Smooth muscle cell of the pulmonary artery (primary cell): ENCODE measurements at places on chromosomes 11 and 22. TPM values are rescaled to one million over a fixed set of nuclear protein-coding genes. Genes with fewer than 3 reads are reported as not detected.

Gene OR10D3
- total RNA-seq = not detected in 2 replicates

Gene OR52M1
- total RNA-seq = not detected in 2 replicates

Gene GAL3ST3
- 0.13 and 0.59 TPM in 2 replicates for total RNA-seq

Gene HEPN1
- total RNA-seq = not detected in 2 replicates

Gene SCARF2
- total RNA-seq = 41.4 and 64.6 TPM in 2 replicates

Gene ARHGAP8
- total RNA-seq = 0.03 TPM in 1 of 2 replicates, not detected in the other

Gene ABCC8
- not detected in 2 replicates for total RNA-seq

Gene FIBIN
- 15.4 and 28.8 TPM in 2 replicates for total RNA-seq

Gene IRF7
- 6.1 and 8.4 TPM in 2 replicates for total RNA-seq

Gene AHNAK
- total RNA-seq = 498 and 644 TPM in 2 replicates

Gene DNAJB7
- not detected in 2 replicates for total RNA-seq

Gene OR52H1
- total RNA-seq = 0.91 and 0.99 TPM in 2 replicates

Gene FAM180B
- not detected in 2 replicates for total RNA-seq

Gene P2RX3
- not detected in 2 replicates for total RNA-seq

Gene THY1
- total RNA-seq = 89.7 and 92.0 TPM in 2 replicates

Gene OR8D4
- total RNA-seq = not detected in 2 replicates

Gene SYT13
- under 0.01 TPM in 1 of 2 replicates, not detected in the other for total RNA-seq

Gene SHISA8
- total RNA-seq = not detected in 2 replicates

Gene CASP5
- not detected in 2 replicates for total RNA-seq

Gene CCDC116
- 0.20 and 0.26 TPM in 2 replicates for total RNA-seq

Gene CBLIF
- total RNA-seq = not detected in 2 replicates

Gene OOSP4B
- total RNA-seq = not detected in 2 replicates

Gene KCTD17
- 26.1 and 36.0 TPM in 2 replicates for total RNA-seq

Gene TRIM51
- total RNA-seq = not detected in 2 replicates

Gene RIMBP3C
- 0.20 TPM in 1 of 2 replicates, not detected in the other for total RNA-seq

Gene CHEK2
- total RNA-seq = 5.3 and 8.3 TPM in 2 replicates

Gene UBQLN3
- total RNA-seq = 0.10 and 0.26 TPM in 2 replicates

Gene PATE2
- total RNA-seq = 0.20 TPM in 1 of 2 replicates, not detected in the other

Gene SEC14L2
- 12.7 and 15.9 TPM in 2 replicates for total RNA-seq

Gene SLC25A22
- total RNA-seq = 13.9 and 18.2 TPM in 2 replicates

Gene OR10A3
- total RNA-seq = 0.07 TPM in 1 of 2 replicates, not detected in the other

Gene TESMIN
- total RNA-seq = 0.10 and 0.26 TPM in 2 replicates

Gene LRRC55
- not detected in 2 replicates for total RNA-seq

Gene KDM4D
- 0.36 and 0.52 TPM in 2 replicates for total RNA-seq

Gene GLYATL2
- 0.78 and 1.1 TPM in 2 replicates for total RNA-seq

Gene FGF3
- total RNA-seq = not detected in 2 replicates

Gene LRRC10B
- total RNA-seq = 0.20 TPM in 1 of 2 replicates, not detected in the other

Gene TYR
- not detected in 2 replicates for total RNA-seq

Gene NXF1
- total RNA-seq = 26.1 and 39.4 TPM in 2 replicates

Gene PKP3
- 0.56 and 0.65 TPM in 2 replicates for total RNA-seq

Gene BBOX1
- not detected in 2 replicates for total RNA-seq

Gene APOC3
- total RNA-seq = not detected in 2 replicates

Gene ELMOD1
- 0.43 and 1.1 TPM in 2 replicates for total RNA-seq
